ENCODE measurements at places on chromosomes 16 and 17.

- no peak overlapping the region for H3K4me3 ChIP-seq
- no peaks in the 10 kb centered on the region for H3K36me3 ChIP-seq
- no peak overlapping the region for H3K27ac ChIP-seq
- no peaks in the 10 kb centered on the region for H3K4me1 ChIP-seq
- no peak for DNase-seq
Observed at GRCh38 chr17:73099511-73099910, 7.0 kb upstream of the SLC39A11 start.

- no peak for DNase-seq
- H3K27me3 ChIP-seq = no peaks in the 10 kb centered on the region
- no peak overlapping the region for H3K4me3 ChIP-seq
- no peaks in the 10 kb centered on the region for H3K36me3 ChIP-seq
- H3K27ac ChIP-seq = no peak overlapping the region
- no peaks in the 10 kb centered on the region for H3K4me1 ChIP-seq
Observed at GRCh38 chr16:79865918-79866317, 265.4 kb upstream of the MAF start.

- H3K36me3 ChIP-seq = no peaks in the 10 kb centered on the region
- peaks cover 31% of the 10 kb centered on the region for H3K4me1 ChIP-seq
- no peaks in the 10 kb centered on the region for H3K27me3 ChIP-seq
- DNase-seq = no peak
Observed at GRCh38 chr17:45156242-45156641, 5.4 kb upstream of the HEXIM2 start.

DNA sequence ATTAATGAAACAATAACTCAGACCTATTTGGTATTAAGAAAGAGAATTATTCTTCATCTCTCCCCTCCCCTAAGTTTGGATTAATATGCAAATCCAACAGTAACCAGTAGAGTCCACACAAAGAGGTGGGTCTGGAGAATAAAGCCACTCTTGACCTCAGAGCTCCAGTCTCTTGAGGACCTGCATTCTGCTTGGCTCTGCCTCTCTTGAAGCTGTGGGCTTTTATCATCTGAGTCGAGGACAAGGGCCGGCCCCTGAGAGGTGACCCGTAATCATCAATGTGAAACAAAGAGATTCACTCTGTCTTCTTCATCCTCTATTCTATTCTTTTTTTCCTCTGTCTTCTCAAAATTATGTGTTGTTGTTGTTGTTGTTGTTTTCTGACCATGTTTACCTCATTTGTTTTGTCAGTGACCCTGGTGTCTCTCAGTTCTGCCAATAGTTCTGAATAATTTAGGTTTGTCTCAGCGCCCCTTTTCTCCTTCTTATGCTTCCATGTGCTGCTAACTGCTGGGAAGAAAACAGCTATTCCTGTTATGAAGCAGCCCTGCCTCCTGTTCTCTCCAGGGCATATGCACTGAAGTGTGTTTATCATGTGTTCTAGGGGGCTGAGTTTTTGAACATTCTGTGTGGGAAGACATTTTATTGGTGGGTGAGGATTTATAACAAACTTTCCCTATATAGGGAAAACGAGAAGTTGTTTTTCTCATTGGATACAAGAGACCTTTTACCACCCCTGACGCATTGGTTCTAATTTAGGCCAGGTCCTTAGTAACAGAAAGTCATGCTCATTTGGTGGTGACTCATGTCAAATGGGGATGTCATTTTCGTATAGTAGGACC is 135.8 kb downstream of the TRIM37 start:
- no peak for DNase-seq
- no peak overlapping the region for H3K4me3 ChIP-seq
- H3K36me3 ChIP-seq = no peaks in the 10 kb centered on the region
- H3K27me3 ChIP-seq = no peaks in the 10 kb centered on the region
